ENCODE measurements at places on chromosomes 2 and 18.

DNA sequence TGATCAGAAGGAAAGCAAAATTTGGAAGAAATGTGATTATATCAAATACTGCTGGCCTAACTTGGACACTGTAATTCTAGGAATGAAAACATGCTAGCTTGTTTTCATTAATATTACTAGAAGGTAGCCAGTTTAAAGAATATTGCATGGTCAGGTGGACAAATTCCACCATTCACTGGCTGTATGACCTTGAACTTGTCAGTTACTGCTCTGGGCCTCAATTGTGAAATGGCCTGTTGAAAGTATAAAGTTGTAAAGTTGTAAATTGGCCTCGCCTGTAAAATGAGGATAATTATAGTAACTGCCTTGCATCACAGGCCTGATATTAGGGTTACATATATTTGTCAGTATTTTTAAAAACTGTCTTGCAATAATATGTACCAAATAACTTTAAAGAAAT lies 398.4 kb upstream of the CHST9 start:
- DNase-seq: no peak

DNA sequence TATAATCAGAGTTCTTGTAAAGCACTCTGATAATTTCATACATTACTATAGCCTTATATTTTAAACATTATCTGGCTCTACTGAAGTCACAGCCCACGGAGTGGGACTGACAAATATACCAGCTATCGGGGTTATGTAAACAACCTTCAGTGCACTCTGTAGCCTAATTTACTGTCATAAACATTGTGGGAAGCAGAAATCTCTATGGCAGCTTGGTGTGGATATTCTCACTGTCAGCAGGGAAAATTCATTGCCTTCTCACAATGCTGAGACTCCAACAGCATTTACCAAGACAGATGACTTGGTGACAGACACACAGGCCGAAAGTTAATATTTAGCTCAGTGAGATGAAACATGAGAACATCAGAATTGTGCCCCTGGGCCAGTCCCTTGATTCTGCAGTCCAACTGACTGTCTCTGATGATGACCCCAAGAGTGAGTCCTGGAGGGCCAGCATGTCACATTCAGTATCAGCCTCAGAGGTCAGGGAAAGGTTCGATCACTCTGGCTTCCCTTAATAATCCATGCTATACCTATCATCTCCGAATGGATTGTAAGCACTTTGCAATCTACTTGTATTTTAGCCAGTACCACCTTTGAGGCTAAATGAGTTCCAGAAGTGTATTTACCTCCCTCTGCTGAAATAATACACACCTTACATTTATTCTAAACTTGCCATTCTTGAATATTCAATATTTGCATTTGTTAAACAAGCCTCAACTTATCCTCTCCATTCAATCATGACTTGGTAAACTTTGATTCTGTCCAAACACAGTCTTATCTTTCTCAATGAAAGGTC lies 146.2 kb upstream of the OSR1 start:
- DNase-seq: no peak

- DNase-seq: no peak
Observed at GRCh38 chr2:145076085-145076484, 556.2 kb upstream of the ZEB2 start.

- no peak for DNase-seq
Observed at GRCh38 chr2:240239325-240239724, 98.9 kb upstream of the OTOS start.
